ENCODE measurements at places on chromosomes 4 and X.

GRCh38 chr4:119204916-119205315 lies 7.6 kb upstream of the USP53 start:
- DNase-seq, result no peak

- no peak for DNase-seq
Observed at GRCh38 chr4:114807357-114807756, 208.8 kb downstream of the UGT8 start.

DNA sequence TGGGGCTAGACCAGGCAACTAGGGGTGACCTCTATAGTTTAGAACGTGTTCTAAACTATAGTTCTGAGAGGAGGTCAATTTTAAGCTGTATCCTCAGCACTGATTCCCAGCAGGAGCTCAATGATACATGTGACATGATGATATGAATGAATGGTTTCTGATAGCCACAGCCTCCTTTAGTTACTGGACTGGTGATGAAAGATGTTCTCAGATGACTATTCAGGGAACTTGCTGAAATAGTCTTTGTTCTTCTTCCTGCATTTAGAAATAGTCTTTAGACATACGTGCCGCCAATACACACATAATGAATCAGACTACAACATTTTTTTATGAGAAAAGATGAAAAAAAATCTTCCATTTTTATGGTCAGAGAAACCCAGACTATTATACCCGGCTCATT lies 116.3 kb upstream of the TMEM150C start:
- no peak for DNase-seq

DNA sequence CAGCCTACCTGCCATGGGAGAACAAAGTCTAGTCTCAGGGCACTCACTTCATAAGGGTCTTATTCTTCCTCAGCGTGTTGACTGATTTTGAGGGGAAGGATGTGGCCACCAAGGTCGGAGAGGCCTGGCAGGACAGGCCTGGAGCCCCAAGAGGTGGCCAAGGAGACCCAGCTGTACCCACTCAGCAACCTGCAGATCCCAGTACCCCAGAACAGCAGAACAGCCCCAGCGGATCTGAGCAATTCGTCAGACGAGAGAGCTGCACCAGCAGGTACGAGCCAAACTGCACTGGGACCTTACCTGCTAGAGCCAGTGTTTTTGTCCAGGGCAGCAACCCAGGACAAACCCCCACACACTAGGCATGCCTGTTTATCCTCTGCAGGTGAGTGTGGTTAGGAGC lies 34.3 kb downstream of the PNMA5 start:
- no peak for DNase-seq

GRCh38 chr4:21921526-21922180 lies 26.9 kb downstream of the KCNIP4 start:
- no peak for DNase-seq

GRCh38 chrX:49246541-49246940 lies 11.3 kb downstream of the CCDC22 start:
- no peak for DNase-seq

DNA sequence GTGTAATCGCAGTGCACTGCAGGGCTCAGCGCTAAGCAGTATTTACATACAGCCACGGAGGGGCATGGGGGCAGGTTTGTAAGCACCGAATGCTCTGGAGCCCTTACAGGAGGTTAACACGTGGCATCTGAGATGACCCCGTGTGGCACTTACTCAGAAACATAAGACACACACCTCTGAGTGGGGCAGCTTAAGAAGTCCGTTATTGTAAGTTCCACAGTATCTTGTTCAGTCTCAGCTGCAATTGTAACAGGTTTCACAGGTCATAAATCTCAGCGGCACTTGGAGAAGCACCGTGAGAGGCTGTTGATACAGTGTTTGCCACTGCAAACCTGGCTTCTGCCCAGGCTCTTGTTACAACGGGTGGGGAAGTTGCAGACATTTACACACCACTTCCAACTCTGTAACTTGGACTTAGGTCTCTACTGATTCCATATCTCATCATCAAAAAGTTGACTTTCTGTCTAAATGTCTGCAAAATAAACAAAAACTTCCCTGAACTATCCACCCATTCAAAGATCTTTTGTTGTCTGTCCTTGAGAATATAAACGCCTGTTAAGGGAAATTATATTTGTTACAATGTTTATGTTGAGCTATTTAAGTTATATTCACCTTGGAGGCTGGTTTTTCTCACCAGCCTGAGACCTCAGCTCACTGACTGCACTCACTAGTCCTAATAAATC lies 10.3 kb downstream of the CPLX1 start:
- DNase-seq, result no peak

- no peak for DNase-seq
Observed at GRCh38 chrX:10471418-10471817, 149.0 kb downstream of the MID1 start.

DNA sequence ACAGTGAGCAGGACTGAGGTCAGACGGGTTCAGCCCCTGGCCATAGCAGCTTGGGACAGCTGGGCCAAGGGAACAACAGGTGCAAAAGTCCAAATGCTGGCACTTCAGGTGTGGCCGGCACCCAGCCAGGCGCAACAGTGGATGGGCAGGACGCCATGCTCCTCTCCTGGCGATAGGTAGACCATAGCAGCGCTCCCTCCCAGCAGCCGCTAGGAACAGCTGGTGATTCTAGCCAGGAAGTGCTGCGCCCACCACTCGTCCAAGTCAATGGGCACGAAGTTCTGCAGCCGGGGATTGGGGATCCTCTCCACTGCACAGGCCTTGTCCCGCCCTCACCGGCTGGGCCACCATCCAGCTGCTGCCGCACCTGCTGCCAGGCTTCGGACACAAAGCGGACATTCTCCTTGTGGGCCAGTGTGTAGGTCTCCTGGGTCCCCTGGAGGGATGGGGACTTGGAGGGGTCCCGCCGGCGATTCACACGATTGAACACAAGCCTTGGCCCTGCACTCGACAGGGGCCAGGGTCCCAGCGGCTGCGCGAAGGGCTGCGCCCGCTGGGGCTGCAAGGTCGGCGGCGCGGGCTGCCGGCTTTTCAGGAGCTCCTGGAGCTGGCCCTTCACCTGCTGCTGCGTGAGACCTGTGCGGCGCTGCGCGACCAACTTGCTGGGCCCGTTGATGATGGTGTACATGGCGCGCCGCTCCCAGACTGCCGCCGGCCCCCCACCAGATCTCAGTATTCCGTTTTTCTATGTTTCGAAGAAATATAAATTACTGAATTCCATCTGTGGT lies 227.5 kb upstream of the STK26 start:
- no peak for DNase-seq

DNA sequence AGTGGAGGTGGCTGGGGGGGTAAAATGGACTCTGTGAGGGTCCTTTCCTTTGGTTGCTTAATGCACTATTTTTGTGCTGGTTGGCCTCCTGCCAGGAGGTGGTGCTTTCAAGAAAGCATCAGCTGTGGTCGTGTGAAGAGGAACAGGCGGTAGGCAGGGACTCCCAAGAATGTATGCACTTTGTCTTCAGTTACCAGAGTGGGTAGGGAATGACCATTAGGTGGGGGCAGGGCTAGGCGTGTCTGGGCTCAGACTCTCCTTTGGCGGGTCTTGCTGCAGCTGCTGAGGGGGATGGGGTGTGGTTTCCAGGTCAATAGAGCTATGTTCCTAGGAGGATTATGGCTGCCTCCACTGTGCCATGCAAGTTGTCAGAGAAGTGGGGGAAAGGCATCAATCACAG lies 509.0 kb downstream of the PCDH19 start:
- DNase-seq, result no peak

- DNase-seq, result no peak
Observed at GRCh38 chr4:125225806-125226205, 88.9 kb upstream of the FAT4 start.

DNA sequence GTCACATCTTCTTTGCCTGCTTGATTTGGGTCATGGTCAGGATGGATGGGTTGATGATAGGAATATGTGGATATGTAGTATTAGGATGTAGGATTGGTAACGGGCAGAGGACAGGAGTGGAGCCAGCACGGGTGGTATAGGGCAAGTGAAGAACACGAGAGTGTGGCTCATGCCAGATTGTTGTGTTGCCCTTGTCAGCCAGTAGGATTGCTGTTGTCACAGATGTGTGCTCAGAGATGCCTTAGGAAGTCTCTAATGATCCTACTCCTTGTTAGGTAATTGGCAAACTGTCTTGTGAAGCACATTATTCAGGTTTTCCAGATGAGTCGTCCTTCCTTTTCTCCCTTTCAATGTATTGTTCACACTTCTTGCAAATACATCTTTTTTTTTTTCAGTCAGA lies 5.5 kb downstream of the ATP10D start:
- no peak for DNase-seq

DNA sequence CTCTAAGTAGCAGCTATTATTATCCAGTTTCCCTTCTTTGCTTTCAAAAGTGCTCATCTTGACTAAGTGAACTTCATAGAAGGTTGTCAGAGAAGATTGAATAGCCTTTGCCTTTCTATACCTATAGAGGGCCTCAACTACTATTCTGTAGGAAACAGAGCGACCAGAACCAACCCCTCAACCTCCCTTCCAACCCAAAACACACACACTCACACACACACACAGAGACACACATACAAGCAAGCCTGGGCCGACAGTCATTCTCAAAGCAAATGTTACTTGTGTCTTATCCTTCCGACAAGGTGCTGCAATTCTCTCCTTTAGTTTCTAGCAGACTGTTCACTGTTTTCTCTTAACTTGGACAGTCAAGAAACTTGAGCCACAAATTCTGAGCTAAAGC lies 201.6 kb downstream of the DCTD start:
- DNase-seq, result no peak

DNA sequence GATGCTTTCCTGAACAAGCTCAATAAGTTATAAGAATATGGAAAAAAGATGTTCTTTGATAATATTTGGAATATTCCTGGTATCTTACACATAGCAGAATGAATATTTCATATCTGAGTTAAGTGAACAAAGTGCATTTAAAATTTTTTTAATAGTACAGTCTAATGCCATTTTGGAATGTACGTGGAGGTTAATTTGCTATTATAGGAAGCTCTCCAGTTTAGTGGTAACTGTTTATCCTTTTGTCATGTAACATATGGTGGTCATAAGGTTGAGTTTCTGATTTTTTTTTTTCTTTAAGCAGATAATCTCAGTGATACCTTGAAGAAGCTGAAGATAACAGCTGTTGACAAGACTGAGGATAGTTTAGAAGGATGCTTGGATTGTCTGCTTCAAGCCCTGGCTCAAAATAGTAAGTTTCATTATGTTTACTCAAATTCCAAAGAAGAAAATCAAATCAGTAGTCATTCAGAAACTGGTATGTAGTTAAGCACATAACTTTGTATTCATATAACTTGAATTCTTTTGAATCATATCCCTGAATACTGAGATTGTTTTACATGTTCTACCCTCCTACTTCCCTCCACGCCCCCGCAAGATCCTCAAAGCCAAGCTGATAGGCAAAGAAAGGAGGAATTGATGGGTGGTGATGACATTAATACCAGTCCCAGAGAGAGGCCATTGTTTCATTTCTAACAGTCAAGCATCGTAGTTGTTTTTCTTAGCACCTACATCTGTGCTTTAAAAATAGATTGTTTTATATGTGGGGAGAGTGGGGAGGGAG lies 32.1 kb downstream of the RAP1GDS1 start:
- DNase-seq, result no peak

DNA sequence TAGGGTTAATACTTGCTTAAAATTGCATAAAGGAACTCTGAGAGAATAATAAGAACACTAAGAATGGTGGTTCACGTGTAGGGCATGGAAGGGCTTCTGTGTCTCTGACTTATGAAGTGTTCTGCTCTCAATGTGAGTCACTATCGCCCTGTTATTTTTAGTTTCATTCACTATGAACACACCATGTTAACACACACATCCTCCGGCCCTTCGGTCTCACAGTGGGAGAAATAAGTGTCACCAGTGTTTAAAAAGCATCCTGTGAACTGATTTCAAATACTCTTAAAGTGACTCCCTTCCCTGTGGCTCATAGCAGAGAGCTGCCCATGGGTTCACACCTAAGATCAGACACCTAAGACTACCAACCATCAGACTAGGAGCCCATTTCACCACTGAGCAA lies 33.8 kb upstream of the FGFBP2 start:
- DNase-seq, result no peak

DNA sequence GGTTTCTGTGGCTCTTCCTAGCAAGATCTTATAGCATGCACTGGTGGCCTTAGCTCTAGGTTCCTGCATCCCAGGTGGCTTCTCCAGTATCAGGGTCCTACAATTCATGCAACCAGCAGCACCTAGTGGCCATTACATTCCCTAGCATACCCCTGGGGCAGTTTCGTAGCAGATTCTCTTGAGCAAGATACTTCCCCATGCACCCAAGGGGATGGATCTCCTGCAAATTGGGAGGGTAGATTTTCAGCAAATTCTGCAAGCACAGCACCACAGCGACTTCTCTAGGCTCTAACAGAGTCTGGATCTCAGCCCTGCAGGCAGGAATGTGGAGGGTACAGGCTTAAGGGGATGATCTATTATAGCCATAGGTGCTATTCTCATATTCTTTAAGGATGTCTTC lies 13.1 kb upstream of the SLC9B1 start:
- no peak for DNase-seq

DNA sequence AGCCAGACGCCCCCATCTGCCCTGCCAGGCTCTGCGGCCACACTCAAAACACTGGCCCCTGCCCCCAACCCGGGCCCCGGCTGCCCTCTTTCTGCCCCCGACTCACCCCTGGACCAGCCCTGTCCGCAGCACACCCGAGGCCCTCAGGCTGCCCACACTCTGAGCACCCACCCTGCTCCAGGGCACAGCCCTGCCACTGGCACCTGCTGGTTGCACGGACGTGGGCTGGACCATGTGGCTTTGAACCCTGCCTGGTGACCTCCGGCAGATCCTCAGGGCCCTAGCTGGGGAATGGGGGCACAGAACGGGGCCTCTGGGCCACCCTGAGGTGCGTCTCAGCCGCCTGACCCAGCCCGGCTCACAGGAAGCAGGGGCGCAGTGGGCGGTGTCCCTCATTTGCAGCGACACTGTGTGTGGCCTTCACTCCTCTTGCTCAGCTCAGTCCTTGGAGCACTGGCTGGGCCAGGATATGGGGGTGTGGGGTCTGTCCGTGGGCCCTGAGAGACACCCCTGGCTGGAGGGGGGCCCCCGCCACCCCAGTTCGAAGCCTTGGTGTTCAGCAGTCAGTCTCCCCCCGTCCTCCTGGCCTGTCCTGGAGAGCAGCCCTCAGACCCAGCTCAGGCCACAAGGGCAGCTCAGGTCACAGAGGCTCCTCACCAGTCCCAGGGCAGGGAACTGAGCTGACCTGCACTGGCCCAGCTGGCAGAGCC lies 73.2 kb downstream of the FAM53A start:
- DNase-seq, result no peak

GRCh38 chr4:58435871-58436270 lies 1325.7 kb upstream of the IGFBP7 start:
- no peak for DNase-seq

DNA sequence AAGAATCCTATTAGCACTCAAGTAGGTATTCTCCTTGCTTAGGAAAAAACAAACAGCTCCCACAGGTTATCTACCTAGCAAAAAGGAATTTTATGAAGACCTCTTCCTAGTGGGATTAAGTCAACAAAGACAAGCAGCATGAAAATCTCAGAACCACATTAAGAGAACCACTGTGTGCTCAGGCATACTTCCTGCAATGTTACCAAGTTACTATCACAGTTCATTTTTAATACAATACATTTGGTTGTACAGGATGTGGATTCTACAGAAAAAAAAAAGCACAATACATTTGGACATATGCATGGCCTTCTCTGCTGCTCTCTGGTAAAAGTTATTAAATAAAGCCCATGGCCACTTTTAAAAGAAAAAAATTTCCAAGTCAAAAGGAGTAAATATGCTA lies 193.7 kb downstream of the PPP3CA start:
- DNase-seq, result no peak

Measured in DMS 273 treated with DMSO at 0.1 percent for 48 hours (cell line).